ENCODE measurements at places on chromosomes 4 and X. TPM values are rescaled to one million over a fixed set of nuclear protein-coding genes. Genes with fewer than 3 reads are reported as not detected.

The NPY2R gene
- total RNA-seq, result 0.19 TPM

The GRIA3 gene
- 0.69 TPM for total RNA-seq

The CT83 gene
- not detected for total RNA-seq

The ASMT gene
- total RNA-seq, result not detected

The F8A2 gene
- total RNA-seq, result not detected

Data from cardiac ventricle fibroblast (primary cell).